ENCODE measurements at places on chromosomes 4 and X.

- no peak for DNase-seq
These were observed 29.8 kb downstream of the IQCM start for GRCh38 chr4:149785696-149786431.

DNA sequence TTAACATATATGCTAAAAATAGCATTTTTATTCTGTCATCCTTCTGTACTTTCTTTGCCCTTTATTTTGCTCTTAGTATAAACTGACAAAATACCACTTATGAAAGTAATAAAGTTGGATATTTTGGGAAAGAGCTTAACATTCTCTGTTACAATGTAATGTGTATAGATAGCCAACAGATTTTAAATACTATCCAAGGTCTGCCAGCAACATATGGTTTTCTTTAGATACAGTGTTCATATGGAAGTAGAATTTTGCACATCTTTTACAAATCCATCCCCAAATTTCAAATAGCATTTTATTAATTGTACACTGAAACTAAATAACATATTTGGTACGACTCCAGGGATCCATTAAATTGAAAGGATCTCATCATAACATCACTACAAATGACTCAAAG is 268.6 kb upstream of the PCDH18 start:
- DNase-seq: no peak

DNA sequence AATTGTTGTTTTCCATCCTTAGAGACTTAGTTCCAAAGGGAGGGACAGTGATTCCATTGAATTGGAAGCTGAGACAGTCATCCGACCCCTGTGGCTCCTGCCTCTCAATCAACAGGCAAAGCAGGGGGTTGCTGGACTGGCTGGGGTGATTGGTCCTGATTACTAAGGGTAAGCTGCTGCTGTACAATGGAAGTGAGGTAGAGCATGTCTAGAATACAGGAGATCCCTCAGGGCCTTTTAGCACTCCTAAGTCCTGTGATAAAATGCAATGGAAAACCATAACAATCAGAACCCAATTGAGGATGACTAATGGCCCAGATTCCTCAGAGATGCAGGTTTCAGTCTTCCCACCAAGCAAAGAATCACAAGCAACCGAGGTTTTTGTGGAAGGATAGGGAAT is 127.6 kb downstream of the AASDH start:
- no peak for DNase-seq

GRCh38 chr4:186757696-186758355 is 34.2 kb upstream of the FAT1 start:
- no peak for DNase-seq

- DNase-seq: no peak
These were observed 235.4 kb downstream of the HNRNPD start for GRCh38 chr4:82138374-82138773.

DNA sequence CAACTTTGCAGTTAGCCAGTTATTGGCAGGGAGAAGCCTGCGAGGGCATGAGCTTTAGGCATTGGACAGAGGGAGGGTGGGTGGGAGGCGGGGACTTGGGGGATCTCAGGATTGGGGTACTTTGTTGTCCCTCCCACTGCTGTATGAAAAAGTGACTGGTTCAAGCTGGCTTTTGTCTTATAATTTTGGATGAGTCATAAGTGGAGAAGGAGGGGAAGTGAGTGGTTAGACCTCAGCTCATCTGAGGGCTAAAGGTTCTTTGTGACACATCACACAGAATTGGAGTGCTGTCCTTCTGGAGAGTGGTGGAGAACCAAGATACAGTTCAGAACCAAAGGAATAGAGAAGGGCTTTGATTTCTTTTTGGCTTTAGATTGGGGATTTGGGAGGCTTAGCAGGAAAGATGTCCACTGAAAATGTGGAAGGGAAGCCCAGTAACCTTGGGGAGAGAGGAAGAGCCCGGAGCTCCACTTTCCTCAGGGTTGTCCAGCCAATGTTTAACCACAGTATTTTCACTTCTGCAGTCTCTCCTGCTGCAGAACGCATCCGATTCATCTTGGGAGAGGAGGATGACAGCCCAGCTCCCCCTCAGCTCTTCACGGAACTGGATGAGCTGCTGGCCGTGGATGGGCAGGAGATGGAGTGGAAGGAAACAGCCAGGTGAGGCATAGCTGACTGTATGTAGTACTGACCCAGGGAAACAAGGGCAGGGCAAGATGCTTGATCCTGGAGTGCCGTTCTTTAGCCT is at the start of gene SLC4A4:
Gene SLC4A4, plus strand, starts transcription at position 175 of the 748 bp plus-strand sequence.
- no peak for DNase-seq

- DNase-seq: no peak
These were observed 54.9 kb upstream of the FRAS1 start for GRCh38 chr4:78002260-78002659.

GRCh38 chr4:148776941-148777340 is 334.7 kb upstream of the NR3C2 start:
- DNase-seq: no peak

- DNase-seq: no peak
These were observed 21.1 kb downstream of the CPZ start for GRCh38 chr4:8613421-8614364.

DNA sequence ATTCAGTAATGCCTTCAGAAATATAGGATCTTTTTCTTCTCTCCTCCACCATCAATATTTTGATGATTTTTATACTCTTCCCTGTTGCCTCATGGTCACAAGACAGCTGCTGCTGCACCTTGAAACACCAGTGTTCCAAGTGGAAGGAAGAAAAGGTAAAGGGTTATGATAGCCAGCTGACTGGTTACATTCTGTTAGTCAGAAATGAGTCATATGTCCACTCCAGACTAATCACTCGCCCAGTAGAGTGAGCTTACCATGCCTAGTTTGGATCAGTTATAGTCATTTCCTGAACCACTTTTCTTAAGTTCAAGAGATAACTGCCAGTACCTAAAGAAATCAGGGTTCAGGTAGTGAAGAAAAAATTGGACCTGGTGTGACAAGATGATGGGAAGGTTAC is 532.3 kb upstream of the SMIM31 start:
- DNase-seq: no peak

GRCh38 chr4:158259955-158260575 is 49.8 kb downstream of the TMEM144 start:
- DNase-seq: no peak

GRCh38 chrX:97027384-97027922 is 143.7 kb downstream of the RPA4 start:
- no peak for DNase-seq

GRCh38 chr4:41360214-41360920 is 103.6 kb downstream of the UCHL1 start:
- DNase-seq: no peak

- DNase-seq: no peak
These were observed 31.2 kb downstream of the CCNI start for GRCh38 chr4:77044461-77045150.

DNA sequence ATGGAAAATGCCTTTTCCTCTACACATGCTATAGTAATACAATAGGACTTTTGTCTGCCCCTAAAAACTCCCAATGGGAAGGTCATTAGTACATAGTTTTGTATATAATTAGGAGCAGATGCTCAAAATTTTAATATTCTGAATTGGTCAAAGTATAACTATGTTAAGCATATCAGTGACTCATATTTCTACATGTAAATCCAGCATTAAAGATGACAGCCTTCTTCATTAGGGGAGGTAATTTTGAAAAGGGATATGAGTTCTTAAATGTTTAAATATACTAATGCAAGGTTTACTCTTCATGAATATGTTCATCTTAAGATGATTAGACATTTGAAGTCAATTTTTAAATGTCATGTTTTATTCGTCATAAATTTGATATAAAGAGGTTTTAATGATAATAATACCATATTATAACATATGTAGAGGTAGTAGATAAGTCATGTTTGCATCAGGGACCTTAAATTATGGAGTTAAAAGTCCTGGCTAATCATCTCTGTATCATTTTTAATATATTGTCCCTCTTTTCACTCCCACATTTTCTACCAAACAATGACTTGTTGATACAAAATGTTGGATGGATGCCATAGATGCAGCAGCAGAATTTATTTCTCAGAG is 218.8 kb downstream of the STPG2 start:
- no peak for DNase-seq

- DNase-seq: no peak
These were observed 40.4 kb upstream of the NOCT start for GRCh38 chr4:138975225-138975624.

DNA sequence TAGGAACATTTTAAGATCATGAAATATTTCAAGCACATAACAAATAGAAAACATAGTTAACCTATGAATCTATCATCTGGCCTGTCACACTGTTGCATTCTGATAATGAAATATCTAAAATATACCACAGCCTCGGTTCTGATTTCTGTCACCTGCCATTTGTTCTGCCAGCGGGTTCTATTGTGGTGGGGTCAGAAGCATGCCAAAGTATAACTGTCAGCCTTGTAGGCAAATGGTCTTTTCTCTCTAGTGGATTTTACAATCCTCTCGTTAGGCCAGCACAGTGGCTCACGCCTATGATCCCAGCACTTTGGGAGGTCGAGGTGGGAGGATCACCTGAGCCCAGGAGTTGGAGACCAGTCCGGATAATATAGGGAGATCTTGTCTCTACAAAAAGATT is 47.9 kb downstream of the HTRA3 start:
- DNase-seq: no peak

DNA sequence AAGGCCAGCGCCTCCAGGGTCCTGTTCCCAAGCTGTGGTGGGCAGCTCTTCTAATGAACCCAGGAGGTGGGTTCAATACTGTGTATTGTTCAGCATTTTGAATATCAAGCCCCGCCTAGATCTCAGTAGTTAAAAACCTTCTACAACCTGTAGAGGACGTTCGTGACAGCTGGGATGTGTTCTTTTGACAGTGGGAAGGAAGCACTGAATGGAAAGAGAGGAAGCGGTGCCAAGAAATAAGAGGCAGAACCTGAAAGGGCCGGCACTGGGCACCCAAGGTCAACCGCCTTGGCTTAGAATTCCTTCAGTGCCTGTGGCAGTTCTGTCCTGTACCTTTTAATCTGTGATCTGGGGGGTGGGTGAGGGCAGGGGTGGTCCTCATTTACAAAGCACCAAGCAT is 73.1 kb downstream of the CC2D2A start:
- no peak for DNase-seq

DNA sequence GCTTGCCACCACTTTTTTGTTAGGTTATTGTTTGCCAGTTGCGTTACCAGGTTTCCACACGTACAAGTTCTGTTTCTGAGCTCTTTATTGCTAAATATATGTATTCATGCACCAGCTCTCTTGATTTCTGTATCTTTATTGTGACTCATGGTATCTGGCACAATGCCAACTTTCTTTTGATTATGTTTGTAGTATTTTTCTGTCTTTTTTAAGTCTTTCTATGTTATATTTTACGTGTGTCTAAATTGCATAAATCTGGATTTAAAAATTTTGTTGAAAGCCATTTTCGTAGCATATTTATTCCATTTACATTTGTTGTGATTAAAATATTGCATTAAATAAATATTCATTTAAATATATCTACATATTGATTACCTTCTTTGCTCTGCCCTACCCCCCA is 73.8 kb downstream of the KDM6A start:
- DNase-seq: no peak

- no peak for DNase-seq
These were observed 270.6 kb upstream of the SLC7A11 start for GRCh38 chr4:138512756-138513155.

- DNase-seq: no peak
These were observed 18.5 kb upstream of the CXCL3 start for GRCh38 chr4:74056858-74057562.

GRCh38 chrX:110568441-110568840 is 209.8 kb downstream of the RTL9 start:
- no peak for DNase-seq

DNA sequence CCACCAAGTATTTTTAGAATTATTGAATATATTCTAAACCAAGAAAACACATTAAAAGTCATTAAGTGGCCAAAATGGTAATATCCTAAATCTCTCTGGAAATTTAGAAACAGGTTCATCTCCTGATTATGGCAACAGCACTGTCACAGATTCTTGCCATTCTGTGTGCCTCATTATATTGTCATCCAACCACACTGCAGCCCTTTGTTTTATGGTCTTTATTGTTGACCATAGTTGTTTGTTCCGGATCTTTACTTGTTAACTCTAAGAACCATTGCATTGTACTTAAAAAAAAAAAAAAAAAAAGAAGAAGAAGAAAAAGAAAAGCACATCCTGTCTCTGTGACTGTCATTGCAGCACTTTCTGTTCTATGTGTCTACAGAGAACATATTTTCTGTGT is 822.1 kb upstream of the ADGRL3 start:
- no peak for DNase-seq

GRCh38 chrX:109841869-109842579 is 109.0 kb upstream of the ACSL4 start:
- DNase-seq: no peak

DNA sequence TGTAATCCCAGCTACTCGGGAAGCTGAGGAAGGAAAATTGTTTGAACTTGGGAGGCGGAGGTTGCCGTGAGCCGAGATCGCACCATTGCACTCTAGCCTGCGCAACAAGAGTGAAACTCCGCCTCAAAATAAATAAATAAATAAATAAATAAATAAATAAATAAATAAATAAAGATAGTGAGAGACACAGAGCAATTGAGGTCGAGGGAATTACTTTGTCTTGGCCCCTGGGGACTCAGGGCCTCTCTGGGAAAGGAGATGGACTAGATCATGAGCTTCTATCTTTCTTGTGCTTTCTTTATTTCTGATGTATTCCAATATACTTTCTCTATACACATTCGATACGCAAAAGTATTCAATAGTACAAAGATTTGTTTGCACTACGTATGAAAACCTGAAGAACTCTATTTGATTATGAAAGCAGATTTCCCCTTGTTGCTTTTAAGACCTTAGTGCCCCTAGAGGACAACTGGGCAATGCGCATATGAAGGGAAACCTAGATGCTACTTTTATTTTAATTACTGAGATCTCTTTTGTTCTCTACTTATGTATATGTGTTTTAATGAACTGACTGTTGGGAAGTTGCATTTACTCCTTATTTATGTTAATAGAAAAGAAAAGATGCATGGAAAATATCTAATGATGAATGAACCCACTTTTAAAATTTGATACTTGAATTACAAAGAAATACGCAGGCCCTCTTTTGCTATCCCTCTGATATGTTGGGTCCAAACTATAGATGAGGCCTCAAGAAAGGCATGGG is 12.8 kb upstream of the ELOVL6 start:
- DNase-seq: no peak

GRCh38 chr4:41177016-41177415 is 37.3 kb downstream of the APBB2 start:
- DNase-seq: no peak

GRCh38 chr4:53734584-53735353 is 143.5 kb upstream of the LNX1 start:
- no peak for DNase-seq

DNA sequence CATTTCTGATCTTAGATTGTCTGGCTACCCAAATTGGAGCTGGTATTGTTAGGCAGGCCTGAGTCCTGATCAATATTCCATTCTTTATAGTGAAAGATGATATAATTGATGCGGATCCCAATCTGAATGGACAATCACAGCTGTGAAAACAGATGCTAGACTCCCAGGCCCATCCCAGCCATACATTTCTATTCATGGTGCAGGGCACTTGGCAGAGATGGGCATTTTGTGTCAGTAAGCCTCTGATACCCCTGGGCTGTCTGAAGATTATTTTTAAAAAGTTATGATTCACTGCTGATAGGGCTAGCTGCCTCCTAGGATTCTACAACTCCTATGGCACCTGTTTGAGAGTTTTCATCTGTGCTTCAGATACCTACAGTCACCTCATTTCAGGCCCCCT is 61.2 kb upstream of the TSPAN7 start:
- DNase-seq: no peak

Data from activated T-cell treated with anti-CD3 and anti-CD28 coated beads for 24 hours (primary cell).